Nasal cavity respiratory epithelium epithelial cell of viscerocranial mucosa (primary cell): ENCODE measurements at places on chromosomes 6 and 20. TPM values are rescaled to one million over a fixed set of nuclear protein-coding genes. Genes with fewer than 3 reads are reported as not detected.

The BMP6 gene
- 0.21 and 2.1 TPM in 2 replicates for total RNA-seq

The KIF25 gene
- total RNA-seq: not detected in 2 replicates

The TNF gene
- under 0.01 and 0.07 TPM in 2 replicates for total RNA-seq

The ACOT8 gene
- total RNA-seq: 23.9 and 29.3 TPM in 2 replicates

The FAXC gene
- total RNA-seq: 1.0 and 7.5 TPM in 2 replicates

The GNRH2 gene
- total RNA-seq: 0.14 TPM in 1 of 2 replicates, not detected in the other

The STK4 gene
- total RNA-seq: 43.4 and 48.1 TPM in 2 replicates

The HLA-DRB1 gene
- total RNA-seq: 0.21 TPM in 1 of 2 replicates, not detected in the other

The BMP2 gene
- 12.0 and 14.4 TPM in 2 replicates for total RNA-seq

The JPH2 gene
- 0.68 and 4.1 TPM in 2 replicates for total RNA-seq

The C6orf141 gene
- total RNA-seq: 22.3 and 22.6 TPM in 2 replicates

The BNIP5 gene
- total RNA-seq: not detected in 2 replicates

The ACSS1 gene
- 0.68 and 3.7 TPM in 2 replicates for total RNA-seq

The MUCL3 gene
- total RNA-seq: not detected in 2 replicates

The WFDC5 gene
- total RNA-seq: 0.64 and 8.2 TPM in 2 replicates

The PNISR gene
- 38.6 and 61.2 TPM in 2 replicates for total RNA-seq

The GRM1 gene
- total RNA-seq: under 0.01 TPM in 1 of 2 replicates, not detected in the other

The WFDC2 gene
- total RNA-seq: 12.0 TPM in 1 of 2 replicates, not detected in the other

The HAO1 gene
- total RNA-seq: not detected in 2 replicates

The GNMT gene
- total RNA-seq: 0.34 TPM in 1 of 2 replicates, not detected in the other

The ZNF341 gene
- total RNA-seq: 0.68 and 1.3 TPM in 2 replicates

The HLA-DQA1 gene
- total RNA-seq: not detected in 2 replicates

The RGS17 gene
- 1.4 and 4.1 TPM in 2 replicates for total RNA-seq

The MYMX gene
- not detected in 2 replicates for total RNA-seq

The CLVS2 gene
- total RNA-seq: not detected in 2 replicates

The ZSCAN31 gene
- total RNA-seq: 24.9 and 64.0 TPM in 2 replicates

The NEDD9 gene
- 8.5 and 21.3 TPM in 2 replicates for total RNA-seq

The HLA-DRB5 gene
- total RNA-seq: not detected in 2 replicates

The ZNF512B gene
- total RNA-seq: 6.2 and 18.0 TPM in 2 replicates

The WFDC13 gene
- total RNA-seq: not detected in 2 replicates

The FOXA2 gene
- 4.0 and 10.9 TPM in 2 replicates for total RNA-seq

The PPDPF gene
- total RNA-seq: 58.4 and 133 TPM in 2 replicates

The C6orf132 gene
- 35.9 and 43.1 TPM in 2 replicates for total RNA-seq

The BTNL2 gene
- total RNA-seq: 0.34 TPM in 1 of 2 replicates, not detected in the other

The COL20A1 gene
- total RNA-seq: under 0.01 and 0.07 TPM in 2 replicates

The AGER gene
- 0.14 and 0.34 TPM in 2 replicates for total RNA-seq

The FAM162B gene
- not detected in 2 replicates for total RNA-seq

The FAM209B gene
- under 0.01 TPM in 1 of 2 replicates, not detected in the other for total RNA-seq

The KCNG1 gene
- total RNA-seq: 118 and 145 TPM in 2 replicates

The CEBPB gene
- 106 and 138 TPM in 2 replicates for total RNA-seq

The BTN1A1 gene
- not detected in 2 replicates for total RNA-seq

The HLA-DRA gene
- total RNA-seq: under 0.01 and 1.1 TPM in 2 replicates

The PLCG1 gene
- total RNA-seq: 24.9 and 76.7 TPM in 2 replicates

The PAK5 gene
- total RNA-seq: 0.14 TPM in 1 of 2 replicates, not detected in the other

The MUC22 gene
- total RNA-seq: under 0.01 TPM in 1 of 2 replicates, not detected in the other

The SYTL3 gene
- 1.0 and 5.2 TPM in 2 replicates for total RNA-seq

The CST1 gene
- total RNA-seq: not detected in 2 replicates

The CD24 gene
- total RNA-seq: 877 and 1,120 TPM in 2 replicates
